Cardiac muscle cell (in vitro differentiated cells and primary cell): ENCODE measurements at places on chromosomes 16 and 17.

DNA sequence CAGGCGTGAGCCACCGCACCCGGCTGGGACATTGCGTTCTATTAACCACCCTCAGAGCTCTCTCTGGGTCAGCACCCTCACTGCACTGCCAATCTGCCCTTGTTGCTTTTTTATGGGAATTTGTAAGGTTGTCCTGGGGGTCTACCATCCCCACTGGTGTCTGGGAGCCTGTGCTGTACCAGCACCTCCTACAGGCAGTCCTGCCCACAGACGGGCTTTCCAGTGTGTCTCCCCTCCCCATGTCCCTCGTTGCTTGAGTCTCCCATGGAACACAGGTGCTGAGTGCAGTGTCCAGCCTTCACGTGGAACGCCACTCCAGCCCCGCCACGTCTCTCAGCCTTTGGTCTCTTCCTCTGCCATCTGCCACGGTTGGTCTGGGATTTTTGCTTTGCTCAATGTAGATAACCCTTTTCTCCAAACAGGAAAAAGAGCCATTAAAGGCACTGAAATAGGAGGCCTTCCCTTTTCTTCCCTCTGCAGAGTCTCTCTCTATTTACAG, 68.0 kb upstream of the CBX4 start:
- DNase-seq: no peak

DNA sequence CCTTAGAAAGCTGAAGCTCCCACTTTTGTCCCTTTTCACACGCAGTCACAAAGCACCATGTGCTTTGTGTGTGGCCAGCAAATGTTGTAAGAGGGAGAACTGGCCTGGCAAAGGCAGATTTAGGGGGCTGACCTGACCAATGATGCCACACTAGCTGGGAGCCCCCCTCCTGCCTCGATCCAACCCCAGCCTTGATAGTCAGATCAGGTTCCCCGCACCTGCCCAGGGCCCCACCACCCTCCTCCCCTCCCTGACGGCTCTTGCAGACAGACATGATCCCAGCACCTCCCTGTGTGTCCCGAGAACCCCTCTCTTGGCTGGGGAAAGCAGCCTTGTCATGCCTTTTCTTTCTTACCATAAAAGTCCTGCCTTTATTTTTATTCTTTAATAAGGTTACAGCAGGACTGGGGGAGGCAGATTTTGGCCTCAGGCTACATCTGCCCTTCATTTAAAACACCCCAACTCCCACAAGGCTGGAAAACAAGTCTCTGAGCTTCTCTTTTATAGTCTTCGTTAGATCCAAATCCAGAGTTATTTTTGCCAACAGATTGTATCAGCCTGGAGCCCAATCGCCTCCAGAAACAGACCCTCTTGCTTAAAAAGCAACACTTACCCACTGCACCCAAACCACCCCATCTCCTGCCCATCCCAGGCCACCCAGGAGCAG, 201.8 kb upstream of the CDH5 start:
- no peak for DNase-seq

DNA sequence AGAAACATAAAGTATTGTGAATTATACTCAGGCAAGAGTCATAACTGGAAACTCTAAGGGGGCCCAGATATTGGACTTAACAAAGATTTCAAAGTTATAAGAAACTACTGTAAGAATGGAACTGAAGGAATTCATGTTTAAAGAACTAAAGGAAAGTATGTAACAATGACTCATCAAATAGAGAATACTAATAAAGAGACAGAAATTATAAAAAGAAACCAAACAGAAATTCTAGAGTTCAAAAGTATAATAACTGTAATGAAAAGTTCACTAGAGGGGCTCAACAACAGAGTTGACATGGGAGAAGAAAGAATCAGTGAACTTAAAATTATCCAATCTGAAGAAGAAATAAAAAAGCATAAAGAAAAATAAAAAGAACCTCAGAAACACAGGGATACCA, 55.4 kb downstream of the ADCY9 start:
- DNase-seq: no peak

DNA sequence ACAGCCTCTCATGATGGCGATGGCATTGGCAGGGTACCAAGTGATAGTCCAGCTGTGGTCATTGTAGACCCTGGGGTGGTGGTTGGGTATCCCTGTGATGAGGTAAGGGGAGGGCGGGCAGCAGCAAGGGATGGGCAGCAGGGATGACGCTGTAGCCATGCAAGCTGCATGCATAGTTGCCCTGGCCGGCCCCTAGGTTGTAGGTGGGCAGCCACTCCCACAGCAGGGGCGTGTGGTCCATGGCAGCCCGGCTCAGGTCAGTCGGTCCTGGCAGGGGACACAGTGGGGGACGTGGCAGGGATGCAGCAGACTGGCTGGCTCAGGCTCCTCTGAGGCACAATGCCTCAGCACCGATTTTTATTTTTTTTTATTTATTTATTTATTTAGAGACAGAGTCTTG, 8.7 kb downstream of the DRC3 start:
- DNase-seq: no peak

DNA sequence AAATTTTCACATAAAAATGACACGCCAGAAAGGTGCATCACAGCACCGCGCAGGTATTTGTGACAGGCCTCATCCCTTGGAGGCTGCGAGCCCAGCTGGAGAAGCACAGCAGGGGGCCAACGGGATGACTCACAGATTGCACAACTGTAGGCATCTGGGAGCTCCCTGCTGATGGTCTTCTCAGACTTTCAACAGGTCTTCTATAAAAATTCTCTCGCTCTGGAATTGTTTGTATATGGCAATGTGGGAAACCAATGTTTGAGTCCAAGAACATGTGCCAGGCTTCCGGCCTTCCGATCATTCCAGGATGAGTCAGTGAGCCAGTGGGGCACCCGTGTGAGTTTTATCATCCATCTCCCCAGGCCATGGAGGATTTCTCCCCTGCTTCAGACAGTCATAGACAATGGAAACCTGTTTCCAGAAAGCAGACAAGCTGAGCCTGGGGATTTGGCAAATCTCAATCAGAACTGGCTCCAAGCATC, 24.1 kb upstream of the ADORA2B start:
- peak; percentile 99 for DNase-seq

- peak; percentile 79 for DNase-seq
Measured at GRCh38 chr17:48878920-48879898, 13.4 kb upstream of the ATP5MC1 start.

- DNase-seq: no peak
Measured at GRCh38 chr17:31390748-31391495, 553 bp upstream of the RAB11FIP4 start.

- DNase-seq: no peak
Measured at GRCh38 chr17:6681176-6681575, 29.6 kb downstream of the C17orf100 start.

- no peak for DNase-seq
Measured at GRCh38 chr17:52537421-52537820, 378.9 kb upstream of the CA10 start.

DNA sequence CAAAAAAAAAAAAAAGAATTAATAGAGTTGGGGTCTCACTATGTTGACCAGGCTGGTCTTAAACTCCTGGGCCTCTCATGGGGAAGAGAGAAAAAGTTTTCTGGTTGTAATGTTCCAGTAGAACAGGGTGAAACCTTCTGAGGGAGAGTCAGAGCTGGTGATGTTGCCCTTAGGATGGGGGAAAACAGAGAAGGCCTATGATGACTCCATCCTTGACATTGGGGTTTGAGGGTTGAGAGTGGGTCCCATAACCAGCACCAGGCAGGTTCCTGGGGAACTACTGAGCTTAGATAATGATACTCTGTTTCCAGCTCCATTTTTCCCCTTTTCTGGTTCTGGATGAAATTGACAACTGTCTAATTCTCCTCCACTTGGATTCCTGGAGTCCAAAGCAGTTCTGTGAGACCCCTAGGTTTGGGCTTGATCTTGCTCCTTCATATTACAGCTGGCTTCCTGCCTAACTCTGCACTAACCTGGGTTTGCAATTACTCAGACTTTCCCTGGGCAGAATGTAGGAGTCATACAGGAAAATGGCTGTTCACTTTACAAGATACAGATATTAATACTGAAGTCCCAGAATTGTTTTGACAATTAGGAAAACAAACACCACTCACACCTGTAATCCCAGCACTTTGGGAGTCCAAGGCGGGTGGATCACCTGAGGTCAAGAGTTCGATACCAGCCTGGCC, 62.8 kb upstream of the B4GALNT2 start:
- no peak for DNase-seq

- peak; percentile 81 for DNase-seq
Measured at GRCh38 chr16:56776562-56776961, 46.6 kb downstream of the NUP93 start.

DNA sequence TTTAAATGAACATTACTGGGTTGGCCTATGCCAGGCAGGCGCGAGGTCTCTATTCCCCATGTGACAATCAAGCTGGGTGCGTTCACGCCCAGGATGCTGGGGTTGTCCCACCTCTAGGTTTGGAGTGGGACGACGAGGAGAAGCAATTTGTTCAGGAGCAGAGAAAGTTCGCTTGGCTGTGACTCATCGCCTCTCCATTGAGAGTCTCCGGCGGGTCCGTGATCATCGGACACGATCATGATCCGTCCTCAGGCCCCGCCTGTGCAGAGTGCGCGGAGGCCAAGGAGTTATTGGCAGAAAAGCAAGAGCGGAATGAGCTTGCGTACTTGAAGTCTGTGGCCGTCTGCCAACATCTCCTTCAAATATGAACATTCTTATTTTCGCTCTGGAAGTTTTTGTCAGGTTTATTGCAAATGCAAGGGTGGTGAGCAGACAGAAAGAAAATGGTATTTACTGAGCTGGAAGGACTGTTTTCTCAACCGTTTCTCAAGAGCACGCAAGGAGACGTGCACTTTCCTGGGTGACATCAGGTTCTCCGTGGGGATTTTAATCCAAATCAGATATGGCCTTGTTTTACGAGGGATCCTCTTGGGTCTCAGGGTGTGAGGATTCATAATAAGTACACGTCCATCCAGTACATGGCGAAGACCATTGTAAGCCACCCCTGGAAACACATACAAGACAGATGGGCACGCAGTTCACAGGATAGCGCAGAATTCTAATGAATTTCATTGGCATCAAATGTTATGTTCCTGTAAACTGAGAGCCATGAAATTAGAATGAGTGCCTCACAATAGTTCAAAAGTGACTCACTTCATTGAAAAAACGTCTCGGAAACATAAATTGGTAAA, 70.1 kb upstream of the CREBBP start:
- peak; percentile 99 for DNase-seq

DNA sequence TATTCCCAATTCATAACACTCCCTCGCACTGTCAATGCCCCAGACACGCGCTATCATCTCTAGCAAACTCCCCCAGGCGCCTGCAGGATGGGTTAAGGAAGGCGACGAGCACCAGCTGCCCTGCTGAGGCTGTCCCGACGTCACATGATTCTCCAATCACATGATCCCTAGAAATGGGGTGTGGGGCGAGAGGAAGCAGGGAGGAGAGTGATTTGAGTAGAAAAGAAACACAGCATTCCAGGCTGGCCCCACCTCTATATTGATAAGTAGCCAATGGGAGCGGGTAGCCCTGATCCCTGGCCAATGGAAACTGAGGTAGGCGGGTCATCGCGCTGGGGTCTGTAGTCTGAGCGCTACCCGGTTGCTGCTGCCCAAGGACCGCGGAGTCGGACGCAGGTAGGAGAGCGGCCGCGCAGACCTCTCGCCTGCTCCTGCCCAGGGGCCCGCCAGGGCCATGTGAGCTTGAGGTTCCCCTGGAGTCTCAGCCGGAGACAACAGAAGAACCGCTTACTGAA, at the start of gene GRN:
GRN (plus strand) TSS at position 364 of the 515 bp plus-strand sequence. CDS start 3,863 bp downstream, outside the sequence.
- peak; percentile 98 for DNase-seq
